ENCODE measurements at places on chromosomes 1 and 21.

GRCh38 chr1:64440183-64440826 is 29.6 kb upstream of the CACHD1 start:
- DNase-seq: no peak

DNA sequence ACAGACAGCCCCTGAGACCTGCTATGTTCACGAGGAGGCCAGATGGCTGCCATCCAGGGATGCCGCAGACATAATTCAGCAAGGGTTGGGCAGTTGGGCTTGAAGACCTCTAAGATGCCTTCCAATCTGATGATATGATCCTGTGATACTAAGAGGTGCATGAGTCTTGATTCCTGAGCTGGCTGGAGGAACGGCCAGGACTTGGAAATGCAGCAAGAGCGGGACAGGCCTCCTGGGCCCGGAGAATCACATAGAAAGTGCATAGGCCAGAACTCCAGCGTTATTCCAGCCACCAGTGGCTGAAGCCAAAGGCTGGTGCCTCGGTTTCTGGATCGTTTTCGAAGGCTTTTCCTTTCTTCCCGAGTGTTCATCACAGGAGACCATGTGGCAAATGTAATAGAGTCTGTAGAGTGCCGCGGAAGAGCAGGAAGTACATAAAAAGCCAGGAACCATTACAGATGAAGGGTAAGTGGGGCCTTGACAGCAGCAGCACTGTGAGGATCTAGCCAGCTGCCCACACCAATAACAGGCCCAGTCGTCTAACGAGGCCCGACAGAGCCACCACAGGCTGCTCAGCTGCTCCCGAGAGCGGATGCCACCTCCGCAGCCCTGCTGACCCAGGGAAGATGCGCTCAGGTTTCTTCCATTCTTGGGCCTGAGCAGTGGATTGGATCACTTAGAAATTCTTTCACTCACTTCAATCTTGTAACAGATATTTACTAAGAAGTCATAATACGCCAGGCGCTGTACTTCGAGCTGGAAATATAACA is 14.0 kb upstream of the LHX4 start:
- DNase-seq: no peak

DNA sequence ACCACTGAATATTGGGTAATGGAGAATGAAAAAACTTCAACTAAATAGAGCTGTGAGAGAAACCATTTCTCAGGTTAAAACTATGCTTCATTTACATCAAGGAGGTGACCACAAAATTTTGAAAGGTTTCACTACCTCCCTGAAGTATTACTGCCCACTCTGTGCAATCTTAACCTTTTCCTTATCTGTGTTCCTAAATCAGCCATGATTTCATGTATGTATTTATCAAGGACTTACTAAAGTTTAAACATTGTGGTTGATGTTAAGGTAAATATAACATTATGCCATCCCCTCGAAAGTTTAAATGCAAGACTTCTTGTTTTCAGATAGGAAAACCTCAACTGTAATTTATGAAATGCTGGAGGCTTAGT is 84.4 kb downstream of the CLEC20A start:
- no peak for DNase-seq

- DNase-seq: no peak
Observed at GRCh38 chr1:218444588-218444987, 99.5 kb downstream of the TGFB2 start.

DNA sequence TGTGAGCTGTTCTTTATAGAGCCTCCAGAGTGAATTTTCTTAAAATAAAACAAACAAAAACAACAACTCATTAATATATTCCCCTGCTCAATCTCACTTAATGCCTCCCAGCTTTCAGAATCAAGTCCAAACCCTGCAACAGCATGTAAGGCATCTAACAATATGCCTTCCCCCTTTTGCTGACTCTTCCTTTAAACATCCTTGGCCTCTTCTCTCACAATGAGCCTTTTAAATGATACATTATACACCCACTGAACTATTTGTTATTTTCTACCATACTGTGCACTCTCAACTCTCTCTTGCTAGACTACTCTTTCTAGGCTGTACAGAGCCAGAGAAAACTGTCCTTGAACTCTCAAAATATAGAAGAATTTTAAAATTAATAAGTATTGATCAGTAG is 115.2 kb upstream of the SNX7 start:
- DNase-seq: no peak

DNA sequence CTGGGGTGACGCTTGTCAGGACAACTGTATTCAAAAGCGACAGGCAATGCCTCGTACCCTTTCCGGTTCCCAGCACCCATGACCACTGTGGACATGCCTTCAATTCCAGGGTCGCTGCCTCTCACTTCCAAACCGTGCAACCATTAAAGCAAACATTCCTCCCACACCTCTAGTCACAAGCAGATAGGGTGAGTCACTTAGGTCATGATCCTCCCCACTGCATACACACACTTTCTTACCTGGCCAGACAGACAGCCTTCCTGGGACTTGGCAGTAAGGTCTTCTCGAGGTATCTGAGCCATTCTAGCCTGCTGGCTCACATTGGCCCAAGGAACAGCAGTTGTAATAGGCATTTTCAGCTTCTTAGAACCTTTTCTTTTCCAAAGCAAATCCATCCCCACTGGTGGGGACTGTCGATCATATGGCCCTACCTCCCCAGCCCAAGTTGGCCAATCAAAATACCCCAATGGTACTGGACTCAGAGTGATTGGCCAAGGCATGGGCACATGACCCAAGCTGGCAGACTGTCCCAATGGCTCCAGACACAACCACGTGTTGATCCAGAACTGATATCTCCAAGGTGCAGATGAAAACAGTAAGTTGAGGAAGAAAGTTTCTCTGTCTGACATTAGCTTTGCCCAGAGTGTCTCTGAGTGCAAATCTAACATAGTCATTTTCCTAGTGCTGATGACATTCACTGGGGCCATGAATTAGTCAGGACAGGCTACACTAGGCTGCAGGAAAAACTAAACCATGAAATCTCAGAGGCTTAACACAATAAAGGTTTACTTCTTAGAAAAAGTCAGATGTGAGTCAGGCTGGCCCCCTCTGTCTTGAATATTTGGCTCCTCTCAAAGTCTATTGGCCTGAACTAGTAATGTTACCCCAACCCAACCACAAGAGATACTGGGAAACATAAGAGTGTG is 113.8 kb downstream of the RRAGC start:
- no peak for DNase-seq

DNA sequence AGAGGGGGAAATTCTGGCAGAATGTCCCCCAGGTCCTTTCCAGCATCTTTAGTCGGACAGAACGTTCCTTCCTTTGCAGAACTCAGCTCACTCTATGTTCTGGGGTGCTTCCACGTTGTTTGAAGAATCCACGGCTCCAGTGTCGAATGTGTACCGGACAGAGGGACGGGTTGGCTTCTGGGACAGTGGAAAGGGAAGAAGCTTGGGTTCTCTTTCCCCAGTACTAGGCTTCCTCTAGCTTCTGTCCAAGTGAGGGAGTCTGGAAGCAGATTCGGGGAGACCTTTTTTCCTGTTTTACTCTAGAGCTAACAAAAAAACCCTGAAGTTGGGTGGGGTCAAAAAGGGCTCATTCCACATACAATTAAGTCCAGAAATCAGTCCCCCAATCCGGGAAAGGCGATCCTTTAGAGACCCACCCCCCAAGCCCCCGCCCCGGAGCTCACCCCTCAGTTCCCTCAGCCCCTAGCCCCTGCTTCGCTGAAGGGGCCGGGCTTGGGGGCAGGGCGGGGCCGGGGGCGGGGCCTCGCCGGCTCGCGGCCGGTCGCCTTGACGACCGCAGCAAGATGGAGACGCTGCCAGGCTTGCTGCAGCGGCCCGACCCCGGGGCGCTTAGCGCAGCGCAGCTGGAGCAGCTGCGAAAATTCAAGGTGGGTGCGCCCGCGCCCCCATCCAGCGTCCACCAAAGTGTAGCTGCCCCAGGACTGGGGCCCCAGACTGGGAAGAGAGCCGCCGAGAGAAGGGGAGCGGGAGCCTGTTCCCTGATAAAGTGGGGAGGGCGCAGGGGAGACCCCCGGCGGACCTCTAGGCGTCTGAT is at the start of gene RIIAD1:
RIIAD1 (plus strand) TSS at position 549 of the 814 bp plus-strand sequence; CDS start at position 564, 15 bp downstream.
- DNase-seq: peak; percentile 98

DNA sequence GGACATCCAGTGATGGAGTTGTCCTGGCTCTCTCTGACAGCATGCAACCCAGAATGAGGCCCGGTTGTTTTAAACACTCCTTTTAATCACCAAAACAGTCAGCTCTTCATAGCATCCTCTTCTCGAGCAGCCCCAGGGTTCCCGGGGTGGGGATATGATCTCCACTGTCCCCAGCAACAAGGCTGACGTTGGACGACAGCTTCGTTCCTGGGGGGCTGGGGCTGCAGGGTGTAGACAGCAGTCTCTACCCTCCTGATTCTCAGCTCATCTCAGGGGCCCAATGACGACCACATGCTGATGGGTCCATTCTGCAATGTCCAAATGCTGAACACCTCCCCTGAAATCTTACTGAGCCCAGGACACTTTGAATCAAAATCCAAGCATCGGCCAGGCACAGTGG is 27.0 kb downstream of the TRIM11 start:
- no peak for DNase-seq

DNA sequence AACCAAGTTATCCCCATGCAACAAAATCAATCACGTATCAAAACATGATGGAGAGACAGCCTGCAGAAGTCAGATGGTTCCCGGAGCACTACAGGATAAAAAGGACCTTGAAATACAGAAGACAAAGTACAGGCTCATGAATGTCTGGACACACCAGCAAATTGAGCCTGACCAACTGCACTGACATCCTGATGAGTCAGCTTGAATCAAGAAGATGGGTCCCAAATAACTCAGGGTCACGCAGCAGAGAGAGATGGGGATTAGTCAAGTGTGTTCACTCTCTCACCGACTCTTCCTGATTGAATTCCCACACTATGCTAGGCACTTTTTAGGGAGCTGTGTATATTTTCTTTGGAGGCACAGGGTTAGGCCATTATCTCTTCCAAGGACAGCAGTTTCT is 71.1 kb upstream of the DIRAS3 start:
- no peak for DNase-seq

- DNase-seq: no peak
Observed at GRCh38 chr1:27455139-27455811, 34.7 kb downstream of the WASF2 start.

DNA sequence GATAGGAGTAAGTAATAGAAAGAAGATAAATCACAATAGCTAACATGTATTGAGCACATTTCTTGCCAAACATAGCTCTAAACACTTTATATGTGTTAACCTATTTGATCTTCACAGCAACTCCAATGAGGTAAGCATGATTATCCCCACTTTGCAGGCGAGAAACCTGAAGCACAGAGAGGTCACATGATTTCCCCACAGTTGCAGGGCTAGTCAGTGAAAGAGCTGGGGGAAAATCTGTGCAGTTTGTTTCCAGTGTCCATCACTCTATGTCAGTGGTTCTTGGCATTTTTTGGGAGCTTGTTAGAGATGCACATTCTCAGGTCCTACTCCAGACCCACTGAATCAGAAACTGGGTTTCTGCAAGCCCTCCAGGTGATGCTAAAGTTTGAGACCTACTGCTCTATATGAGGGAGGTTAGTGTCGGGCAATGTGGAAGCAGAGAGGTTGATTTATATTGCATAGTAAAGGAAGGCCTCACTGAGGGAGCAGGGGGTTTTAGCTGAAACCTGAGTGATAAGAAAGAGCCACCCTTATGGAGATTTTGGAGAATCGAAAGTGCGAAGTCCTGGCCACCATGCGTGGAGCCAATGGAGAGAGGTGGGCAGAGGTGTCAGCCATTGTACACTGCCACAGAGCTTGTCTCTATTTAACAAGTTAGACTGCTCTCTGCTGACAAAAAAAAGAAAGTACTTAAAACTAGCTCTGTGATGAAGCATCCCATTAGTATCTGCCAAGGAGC is 20.9 kb downstream of the MCOLN3 start:
- DNase-seq: no peak

GRCh38 chr1:94620345-94621031 is 78.9 kb upstream of the F3 start:
- no peak for DNase-seq

- DNase-seq: no peak
Observed at GRCh38 chr1:3718764-3719163, 33.5 kb upstream of the CCDC27 start.

DNA sequence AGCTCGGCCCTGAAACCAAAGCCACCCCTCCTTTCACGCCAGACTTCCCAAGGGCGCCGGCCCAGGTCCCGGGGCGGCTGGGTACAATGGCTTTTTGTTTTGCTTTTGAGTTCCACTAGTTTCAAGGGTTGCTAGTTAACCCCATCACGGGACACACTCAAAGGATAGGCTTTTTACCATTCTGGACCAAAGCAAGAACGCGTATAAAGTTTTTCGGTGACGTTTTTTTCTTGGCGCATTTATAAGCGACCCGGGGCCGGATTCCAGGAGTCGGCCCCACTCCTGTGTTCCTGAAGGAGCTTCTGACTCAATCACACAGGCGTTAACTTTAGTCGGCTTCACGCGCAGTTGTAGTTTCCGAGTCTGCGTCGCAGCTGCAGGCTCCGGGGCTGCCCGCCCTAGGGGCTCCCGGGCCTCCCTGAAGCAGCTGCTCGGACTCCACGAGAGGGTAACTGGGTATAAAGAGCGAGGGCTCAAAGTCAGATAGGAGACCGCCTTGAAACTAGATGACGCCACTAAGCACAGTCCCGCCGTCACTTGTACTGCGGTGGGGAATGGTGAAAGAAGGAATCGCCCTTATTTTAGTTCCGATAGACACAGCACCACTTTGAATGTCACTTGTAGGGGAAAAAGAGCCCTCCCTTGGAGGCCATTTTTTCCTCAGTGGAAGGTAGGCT is 707 bp upstream of the KLHL21 start:
- no peak for DNase-seq

GRCh38 chr1:27980216-27980845 is 20.6 kb downstream of the XKR8 start:
- DNase-seq: no peak

- no peak for DNase-seq
Observed at GRCh38 chr1:179031284-179031683, 5.6 kb downstream of the FAM20B start.

- DNase-seq: no peak
Observed at GRCh38 chr1:70277875-70278274, 56.7 kb downstream of the SRSF11 start.

DNA sequence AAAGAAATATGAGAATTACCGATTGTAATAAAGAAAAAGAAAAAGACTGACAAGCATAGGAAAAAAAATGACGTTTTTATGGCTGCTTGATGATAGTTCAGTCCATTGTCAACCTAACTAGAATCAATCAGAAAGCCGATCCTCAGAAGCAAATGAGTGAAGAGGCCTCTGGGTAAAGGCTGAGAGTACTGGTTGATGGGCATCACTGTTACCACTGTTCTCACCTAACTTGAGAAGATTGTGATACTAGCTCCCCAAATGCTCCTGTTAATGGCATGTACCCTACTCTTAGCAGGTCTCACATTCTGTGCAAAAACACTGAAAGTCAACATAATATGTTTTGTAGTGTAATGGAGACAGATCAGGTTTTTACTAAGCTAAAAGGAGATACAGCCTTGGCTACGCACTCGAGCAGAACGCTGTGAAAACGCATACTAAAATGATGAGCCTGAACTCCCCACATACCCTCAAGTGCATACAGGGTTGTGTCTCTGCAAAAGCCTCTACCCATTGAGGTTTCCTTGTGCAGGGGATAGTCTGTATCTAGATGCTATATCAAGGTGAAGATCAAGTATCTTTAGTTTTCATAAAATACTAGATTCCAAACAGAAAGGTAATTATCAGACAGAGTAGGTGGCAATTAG is 554.6 kb downstream of the SMYD3 start:
- no peak for DNase-seq

GRCh38 chr1:93804412-93804811 is 74.6 kb downstream of the DNTTIP2 start:
- DNase-seq: no peak
